ENCODE measurements at places on chromosomes 6 and 20.

DNA sequence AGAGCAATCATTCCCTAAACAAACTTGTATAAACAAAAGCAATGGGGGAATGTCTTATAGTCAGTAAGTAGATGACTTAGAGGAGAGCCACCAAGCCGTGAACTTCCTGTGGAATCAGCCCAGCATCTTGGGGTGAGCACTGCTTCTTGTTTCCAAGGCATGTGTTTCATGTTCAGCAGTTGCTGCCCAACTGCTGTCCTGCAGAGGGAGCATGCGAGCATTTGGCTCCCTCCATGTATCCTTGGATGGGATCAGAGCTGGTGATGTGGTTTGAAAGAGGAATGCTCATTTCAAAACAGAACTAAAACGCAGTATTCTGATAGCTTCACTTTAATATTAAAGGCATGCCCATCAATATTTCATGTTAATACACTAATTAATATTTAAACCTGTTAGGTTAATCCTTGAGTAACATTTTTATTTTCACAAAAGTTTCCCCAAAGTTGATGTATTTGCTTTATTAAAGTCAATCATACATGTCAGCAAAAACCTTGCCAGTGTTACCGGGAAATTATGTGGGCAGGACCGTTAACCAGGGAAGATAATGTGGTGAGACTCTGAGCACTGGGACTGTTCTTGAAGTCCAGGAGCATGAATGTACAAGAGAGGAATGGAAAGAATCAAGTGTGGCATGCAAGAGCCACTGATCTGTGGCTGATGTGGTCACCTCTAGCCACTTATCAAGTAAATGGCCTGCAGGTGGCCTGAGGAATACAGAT is 172.1 kb upstream of the GGTLC1 start:
- no peak overlapping the region for H3K27ac ChIP-seq
- no peaks in the 10 kb centered on the region for H3K36me3 ChIP-seq
- H3K4me1 ChIP-seq: no peaks in the 10 kb centered on the region
- no peak overlapping the region for H3K4me3 ChIP-seq

- no peak for DNase-seq
- H3K27ac ChIP-seq: no peak overlapping the region
- H3K36me3 ChIP-seq: no peaks in the 10 kb centered on the region
- H3K4me1 ChIP-seq: no peaks in the 10 kb centered on the region
- no peaks in the 10 kb centered on the region for H3K27me3 ChIP-seq
- H3K4me3 ChIP-seq: no peak overlapping the region
Measured at GRCh38 chr20:47417245-47418068, 61.0 kb upstream of the ZMYND8 start.

- H3K4me1 ChIP-seq: peaks cover 15% of the 10 kb centered on the region
- no peaks in the 10 kb centered on the region for H3K36me3 ChIP-seq
- H3K27me3 ChIP-seq: no peaks in the 10 kb centered on the region
- peak; percentile 65 for DNase-seq
Measured at GRCh38 chr6:127297502-127298070, 30.9 kb downstream of the RNF146 start.

DNA sequence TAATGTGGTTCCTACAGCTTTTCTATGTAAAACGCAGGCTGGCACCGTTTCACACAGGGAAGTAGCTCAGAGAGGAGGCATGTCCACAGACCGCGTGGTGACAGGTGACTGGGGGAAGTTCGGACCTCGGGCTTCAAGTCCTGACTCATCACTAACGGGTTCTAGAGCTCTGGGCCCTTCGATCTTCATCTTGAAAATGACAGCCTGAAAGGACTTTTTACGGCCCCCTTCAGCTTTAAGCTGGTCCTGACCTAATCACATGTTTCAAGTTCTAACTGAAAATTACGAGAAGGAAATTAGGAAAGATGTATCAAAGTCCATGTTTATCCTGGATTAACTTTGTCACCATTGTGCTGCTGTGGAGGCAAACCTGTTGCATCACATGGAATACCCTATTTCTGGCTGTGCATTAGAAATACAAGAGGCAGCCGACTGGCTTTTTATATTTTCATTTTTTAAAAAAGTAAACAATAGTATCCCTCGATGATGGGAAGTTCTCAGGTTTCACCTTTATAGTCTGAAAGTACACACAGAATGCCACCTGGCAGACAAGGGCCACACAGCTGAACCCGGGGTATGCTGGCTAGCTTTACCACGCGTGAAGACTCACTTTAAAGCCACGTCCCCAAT is 2.0 kb downstream of the MAN1A1 start:
- H3K36me3 ChIP-seq: no peaks in the 10 kb centered on the region
- peaks cover 7% of the 10 kb centered on the region for H3K4me1 ChIP-seq
- no peak overlapping the region for H3K27ac ChIP-seq
- H3K27me3 ChIP-seq: peaks cover 66% of the 10 kb centered on the region
- no peak for DNase-seq

GRCh38 chr6:142566628-142567396 is 265.0 kb downstream of the ADGRG6 start:
- no peaks in the 10 kb centered on the region for H3K27me3 ChIP-seq
- H3K27ac ChIP-seq: no peak overlapping the region
- H3K4me3 ChIP-seq: no peak overlapping the region
- no peaks in the 10 kb centered on the region for H3K36me3 ChIP-seq

- peaks cover 51% of the 10 kb centered on the region for H3K4me1 ChIP-seq
- DNase-seq: no peak
- no peaks in the 10 kb centered on the region for H3K36me3 ChIP-seq
- H3K27ac ChIP-seq: no peak overlapping the region
Measured at GRCh38 chr6:50823094-50823920, 4.6 kb downstream of the TFAP2B start.

GRCh38 chr6:158376631-158377081 is 64.4 kb downstream of the TULP4 start:
- no peaks in the 10 kb centered on the region for H3K36me3 ChIP-seq
- no peak overlapping the region for H3K4me3 ChIP-seq
- DNase-seq: no peak
- H3K27me3 ChIP-seq: no peaks in the 10 kb centered on the region
- no peak overlapping the region for H3K27ac ChIP-seq
